ENCODE measurements at places on chromosomes 12 and 14.

GRCh38 chr12:70837026-70837425, 83.5 kb downstream of the PTPRR start:
- DNase-seq = no peak

DNA sequence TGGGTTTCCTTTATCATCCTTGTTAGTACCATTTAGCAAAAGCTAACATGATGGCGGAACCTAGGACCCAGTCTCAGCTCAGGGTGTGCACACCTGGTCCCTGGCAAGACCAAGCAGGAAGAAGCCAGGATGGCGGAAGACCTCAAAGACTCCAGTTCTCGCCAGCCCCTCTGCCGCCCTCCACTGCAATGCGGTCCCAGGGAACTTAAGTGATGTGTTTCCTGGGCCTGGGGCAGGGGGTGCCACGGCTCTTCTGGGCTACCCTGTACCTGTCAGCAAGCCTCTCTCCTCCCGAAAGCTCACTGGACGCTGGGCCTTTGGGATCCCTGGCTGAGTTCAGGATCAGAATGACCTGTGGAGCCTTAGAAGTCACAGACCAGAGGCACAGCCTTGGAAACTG, 71.3 kb downstream of the FBXL14 start:
- DNase-seq = no peak

GRCh38 chr14:90398315-90398839, 1.5 kb downstream of the CALM1 start:
- DNase-seq = no peak

DNA sequence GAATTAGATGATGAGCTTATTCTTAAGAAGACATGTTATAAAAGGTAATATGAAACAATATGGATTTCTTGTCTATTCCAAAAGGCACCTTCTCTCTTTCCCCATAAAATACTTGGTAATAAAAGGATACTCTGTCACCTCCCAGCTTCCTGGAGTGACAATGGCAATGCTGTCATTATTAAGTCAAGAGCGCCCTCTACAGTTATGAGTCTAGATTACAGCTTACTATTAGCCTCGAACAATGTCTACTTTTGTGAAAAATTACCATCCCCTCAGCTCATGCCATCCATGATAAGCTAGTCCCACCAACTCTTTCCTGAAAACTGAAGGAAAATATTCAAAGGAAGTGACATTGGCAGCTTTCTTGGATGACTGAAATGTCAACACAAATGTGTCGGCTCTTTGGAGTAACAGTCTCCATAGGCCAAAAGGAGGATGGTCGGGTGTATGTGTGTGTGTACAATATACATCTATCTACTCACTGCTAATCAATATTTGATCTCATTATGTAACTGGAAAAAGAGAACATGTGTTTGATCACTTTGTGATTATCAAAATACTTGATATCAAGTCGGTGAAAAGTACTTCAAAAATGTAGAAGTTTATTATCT, 48.7 kb upstream of the CDKN3 start:
- no peak for DNase-seq
